ENCODE measurements at places on chromosomes 3 and 15.

DNA sequence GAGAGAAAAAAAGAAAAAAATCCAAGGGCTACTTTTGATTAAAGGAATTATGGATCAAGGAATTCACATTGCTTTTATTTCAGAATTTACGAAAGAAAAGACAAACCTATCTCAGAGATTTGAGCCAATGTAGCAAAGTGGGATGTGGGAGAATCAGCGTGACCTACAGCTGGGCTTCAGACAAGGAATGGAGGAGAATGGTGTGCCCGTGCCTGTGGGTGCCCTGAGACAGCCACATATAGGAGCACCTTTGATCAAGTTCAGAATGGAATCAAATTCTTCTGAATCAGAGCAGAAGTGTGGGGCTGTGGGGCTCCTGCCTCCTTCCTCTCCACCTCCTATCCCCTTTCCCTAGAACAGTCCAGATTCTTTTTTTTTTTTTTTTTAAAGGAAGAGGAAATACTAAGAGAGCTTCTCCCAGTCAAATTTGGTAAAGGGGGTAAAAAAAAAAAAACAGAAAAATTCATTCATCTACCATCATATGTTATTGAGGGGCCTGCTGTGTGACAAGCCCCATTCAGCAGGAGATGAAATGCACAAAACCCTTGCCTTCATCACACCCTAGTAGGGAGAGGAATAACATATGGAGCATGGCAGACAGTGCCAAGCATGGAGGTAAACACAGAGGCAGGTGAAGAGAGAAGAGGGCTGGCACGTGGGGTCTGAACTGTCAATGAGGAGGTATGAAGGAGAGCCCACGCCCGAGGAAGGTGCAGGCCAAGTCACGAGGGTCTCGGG, 25.0 kb upstream of the MUSTN1 start:
- no peak for DNase-seq

GRCh38 chr3:127697551-127698240, 24.9 kb downstream of the ABTB1 start:
- DNase-seq = no peak

DNA sequence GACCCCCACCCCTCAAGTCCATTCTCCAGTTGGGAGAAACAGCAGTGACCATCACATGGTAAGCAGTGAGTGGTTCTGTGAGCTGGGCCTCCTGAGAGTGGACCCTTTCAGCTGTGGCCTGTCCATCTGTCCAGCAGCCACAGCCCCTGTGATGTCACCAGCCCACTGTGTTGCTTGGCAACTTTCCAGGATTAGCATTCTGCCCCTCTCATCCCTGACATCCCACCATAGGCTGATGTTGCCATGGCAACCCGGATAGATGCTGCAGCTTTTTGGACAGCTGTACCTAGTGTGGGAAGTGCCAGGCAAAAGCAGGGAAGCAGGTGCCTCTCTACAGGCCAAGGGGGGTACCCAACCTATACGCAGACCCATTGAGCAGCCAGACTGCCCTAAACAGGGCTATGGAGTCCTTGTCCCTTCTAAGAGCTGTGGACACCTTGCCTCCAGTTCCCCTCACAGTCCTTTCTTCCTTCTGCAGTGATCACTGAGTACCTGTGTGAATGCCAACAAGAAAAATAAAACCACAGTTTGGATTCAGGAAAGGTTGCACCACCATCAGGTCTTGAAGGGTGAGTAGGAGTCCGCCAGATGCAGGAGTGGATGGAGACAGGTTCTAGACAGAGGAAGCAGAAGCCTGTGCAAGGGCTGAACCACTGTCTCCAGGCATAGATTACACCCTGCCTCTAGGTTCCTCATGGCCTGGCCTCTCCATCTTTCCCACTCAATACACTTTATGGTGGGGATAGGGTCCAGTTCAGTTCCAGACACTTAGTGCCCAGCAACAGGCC, at the start of gene DNAH1:
Gene DNAH1, plus strand, starts transcription at position 343 of the 788 bp plus-strand sequence. CDS start 6,124 bp downstream, outside the sequence.
- no peak for DNase-seq

DNA sequence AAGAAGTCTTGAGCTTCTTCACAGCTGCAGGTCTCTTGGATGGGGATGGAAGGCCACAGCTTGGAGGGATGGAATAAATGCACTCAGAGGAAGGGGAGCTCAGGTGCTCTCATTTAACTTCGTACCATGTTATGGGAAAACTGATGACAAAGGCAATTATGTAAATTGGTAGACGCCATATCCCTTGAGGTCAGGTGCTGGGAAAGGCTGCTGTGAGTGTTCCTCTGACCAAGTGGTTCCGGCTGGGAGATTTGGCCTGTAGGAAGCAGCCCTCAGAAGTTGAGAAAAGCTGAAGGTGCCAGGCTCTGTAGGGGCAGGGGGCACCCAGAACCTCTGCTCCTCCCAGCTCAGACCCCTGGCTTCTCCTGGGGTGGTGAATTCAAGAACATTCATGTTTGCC, 47.1 kb downstream of the FAH start:
- no peak for DNase-seq

GRCh38 chr3:36482256-36482655, 102.0 kb downstream of the STAC start:
- DNase-seq = no peak

GRCh38 chr3:134905647-134905935, 110.5 kb downstream of the EPHB1 start:
- DNase-seq = no peak

DNA sequence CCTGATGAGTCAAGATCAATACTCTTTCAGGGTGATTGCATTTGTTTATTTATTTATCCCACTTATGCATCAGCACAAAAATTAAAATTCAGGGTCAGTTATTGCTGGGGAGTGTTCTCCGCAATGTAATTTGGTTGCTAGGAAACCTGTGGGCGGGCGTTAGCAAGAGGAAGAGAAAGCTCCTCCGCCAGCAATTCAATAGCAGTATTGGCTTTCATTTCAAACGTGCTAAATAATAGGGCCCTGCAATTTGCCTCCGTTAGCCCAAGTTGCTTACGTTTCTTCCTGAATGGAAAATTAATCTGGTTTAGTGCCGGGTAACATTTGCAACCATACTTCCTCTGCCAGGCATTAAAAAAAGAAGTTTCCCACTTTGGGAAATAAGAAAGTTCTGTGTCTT, 35.5 kb upstream of the PLCL2 start:
- DNase-seq = no peak

DNA sequence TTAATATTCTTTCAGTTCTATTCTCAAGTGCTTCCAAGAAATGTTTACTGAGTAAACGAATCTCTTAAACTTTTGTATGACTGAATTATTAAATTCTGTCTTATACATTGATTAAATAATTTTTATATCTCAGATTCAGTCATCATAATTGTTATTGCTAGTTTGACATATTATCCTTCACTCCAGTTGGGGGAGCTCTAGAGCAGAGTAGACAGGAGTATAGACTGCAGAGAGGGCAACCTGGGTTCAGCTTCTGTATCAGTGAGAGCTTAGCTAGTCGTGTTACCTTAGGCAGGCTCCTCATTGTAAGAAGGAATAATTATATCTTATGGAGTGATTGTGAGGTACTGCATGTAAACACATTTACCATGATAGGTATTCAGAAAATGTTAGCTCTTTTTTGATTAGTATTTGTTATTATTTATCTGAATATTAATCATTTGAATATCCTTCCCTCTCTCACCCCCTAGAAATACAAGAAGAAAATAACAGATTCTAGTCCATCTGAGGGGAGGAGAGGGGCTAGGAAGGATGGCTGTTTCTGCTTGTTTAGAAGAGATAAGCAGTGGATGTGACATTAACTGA, 31.0 kb upstream of the ZCWPW2 start:
- no peak for DNase-seq

GRCh38 chr15:71542836-71543235, 267.5 kb upstream of the NR2E3 start:
- no peak for DNase-seq

DNA sequence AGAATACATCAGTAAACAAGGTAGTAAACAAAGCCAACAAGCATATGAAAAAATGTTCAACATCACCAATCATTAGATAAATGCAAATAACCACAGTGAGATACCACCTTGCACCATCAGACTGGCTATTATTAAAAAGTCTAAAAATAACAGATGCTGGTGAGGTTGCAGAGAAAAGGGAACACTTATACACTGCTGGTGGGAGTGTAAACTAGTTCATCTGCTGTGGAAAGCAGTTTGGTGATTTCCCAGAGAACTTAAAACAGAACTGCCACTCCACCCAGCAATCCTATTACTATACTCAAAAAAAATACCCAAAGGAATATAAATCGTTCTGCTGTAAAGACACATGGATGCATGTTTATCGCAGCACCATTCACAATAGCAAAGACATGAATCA, 30.3 kb upstream of the ZBTB38 start:
- no peak for DNase-seq

DNA sequence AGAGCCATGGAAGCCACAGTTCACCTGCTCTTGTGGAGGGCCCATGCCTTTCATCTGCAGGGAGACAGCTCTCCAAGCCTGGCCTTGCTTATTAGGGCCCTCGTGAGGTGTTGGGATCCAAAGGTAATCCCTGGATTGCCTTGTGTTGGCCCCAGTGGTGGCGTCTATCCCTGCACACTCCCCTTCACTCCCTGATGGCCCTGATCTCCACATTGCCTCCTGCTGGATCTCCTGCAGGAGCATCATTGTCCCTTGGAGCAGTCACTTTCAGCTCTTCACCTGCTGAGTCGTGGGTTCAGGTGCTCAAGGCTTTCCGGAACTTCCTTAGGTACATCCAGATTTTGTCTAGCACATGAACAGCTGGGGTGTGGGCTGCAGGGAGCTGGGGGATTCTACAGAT, 7.0 kb downstream of the PPCDC start:
- DNase-seq = no peak

GRCh38 chr3:153752405-153753027, 368.7 kb upstream of the ARHGEF26 start:
- DNase-seq = no peak

DNA sequence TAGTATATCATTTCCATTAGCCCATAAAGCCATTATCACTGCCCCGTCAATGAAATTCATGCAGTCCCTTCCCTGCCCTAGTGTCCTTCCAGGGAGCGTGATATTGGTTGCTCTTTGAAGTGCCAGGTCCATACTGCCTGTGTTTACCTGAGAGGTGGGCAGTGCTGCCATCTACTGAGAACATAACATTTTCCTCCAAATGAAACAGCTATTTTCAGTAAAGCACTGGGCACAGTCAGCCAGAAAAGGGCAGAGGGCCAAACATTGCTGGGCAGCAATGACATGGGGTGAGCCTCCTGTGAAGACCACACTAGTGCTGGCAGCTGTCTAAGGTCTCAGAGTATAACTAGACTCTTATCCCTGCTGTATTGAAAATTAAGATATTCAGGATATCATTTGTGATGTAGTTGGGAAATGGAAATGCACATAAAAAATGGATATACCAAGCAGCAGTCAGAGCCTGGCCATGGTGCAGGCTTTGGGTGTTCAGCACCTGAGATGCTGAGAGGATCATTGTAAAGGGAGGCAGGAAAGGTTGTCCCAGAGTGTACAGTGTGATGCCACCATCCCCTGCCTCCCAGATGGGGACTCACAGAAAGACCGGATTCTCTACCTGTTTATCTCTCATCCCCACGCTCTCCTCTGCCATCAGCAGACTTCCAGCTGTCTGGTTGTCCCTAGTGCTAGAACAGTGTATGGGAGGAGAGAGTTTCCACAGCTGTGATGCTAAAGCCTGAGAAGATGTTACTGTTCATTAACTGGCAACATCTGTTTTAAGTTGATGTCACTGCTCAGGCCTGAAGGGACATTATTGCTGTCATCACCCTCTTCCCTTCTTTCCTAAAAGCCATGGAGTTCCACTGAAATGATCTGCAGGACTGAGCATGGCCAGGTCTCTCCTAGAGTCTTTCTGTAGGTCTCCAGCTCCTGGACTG, 108.8 kb downstream of the ARNT2 start:
- DNase-seq = no peak

GRCh38 chr15:58517252-58517681, 85.5 kb downstream of the LIPC start:
- no peak for DNase-seq

- no peak for DNase-seq
Observed at GRCh38 chr3:32950516-32950915, 928 bp upstream of the CCR4 start.

DNA sequence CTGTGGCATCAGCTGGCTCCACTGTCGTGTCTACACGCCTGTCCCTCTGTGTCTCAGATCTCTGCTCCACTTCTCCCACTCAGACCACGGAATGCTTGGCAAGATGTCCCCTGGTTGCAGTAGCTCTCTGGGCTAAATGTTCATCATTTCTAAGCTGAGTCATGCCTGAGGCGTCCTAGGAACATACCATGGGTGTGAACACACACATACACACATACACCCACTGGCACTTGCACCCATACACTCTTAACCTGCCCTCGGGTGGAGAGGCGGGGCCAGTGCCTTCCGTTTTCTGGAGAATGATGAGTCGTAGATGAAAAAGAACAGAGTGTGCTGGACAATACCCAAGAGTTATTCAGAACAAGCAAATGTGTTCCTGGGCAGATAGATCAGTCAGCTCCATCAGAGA, 72.4 kb downstream of the SENP2 start:
- DNase-seq = no peak

GRCh38 chr3:37202035-37202434, 27.7 kb upstream of the LRRFIP2 start:
- DNase-seq = no peak

DNA sequence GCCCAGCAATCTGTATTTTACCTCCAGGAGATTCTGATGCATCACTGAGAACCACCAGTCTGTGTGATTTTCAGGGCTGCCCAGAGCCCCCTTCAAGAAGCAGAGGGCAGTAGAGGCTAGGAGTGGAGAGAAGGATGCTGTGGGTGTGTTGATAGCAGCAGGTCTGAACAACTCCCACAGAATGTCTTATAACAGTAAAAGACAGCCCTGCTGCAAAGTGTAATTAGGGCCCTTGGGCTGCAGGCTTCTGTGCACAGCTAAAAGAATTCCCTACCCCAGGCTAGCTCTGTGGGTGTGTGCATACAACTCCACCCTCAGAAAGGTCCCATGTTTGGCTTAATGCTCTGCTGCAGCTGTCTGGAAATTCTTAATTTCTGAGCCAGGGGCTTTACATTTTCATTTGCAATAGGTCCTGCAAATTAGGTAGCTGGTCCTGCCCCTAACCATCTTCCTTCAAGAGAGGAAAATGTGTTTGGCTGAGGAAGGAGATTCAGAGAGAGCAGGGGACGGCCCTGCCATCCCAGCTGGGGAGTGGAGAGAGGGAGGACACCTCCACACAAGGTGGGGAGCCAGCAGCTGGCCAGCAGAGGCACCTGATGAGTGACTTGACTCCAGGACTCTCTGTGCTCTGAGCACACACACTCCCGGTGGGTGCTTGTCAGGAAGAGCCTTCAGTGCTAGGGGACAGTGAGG, 43.2 kb upstream of the RAB6B start:
- no peak for DNase-seq

DNA sequence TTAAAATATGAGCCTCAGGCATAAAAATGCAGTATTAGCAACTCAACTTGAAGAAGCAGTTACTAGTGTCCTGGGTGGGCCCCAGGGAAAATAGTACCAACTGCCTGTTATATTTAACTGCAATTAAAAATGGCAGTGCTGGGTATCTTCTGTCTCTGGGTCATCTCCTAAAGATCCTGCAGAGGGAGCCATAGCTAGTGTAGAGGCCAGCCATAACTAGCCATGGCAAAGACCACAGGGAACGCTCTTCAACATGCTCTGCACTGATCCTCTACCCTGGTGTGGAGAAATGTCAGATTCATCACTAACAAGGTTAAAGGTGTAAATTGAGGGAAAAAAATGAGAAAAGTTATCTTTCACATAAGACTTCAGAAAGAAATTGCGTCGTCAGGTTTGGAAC, 181.3 kb downstream of the SNRPN start:
- DNase-seq = no peak

- no peak for DNase-seq
Observed at GRCh38 chr3:183937601-183938286, 53.1 kb upstream of the PARL start.
